ENCODE measurements at places on chromosomes 5 and 9.

GRCh38 chr9:1729631-1730030 lies 285.5 kb upstream of the SMARCA2 start:
- no peak for DNase-seq

- DNase-seq = no peak
Measured at GRCh38 chr5:126514131-126514557, 80.9 kb downstream of the ALDH7A1 start.

- DNase-seq = no peak
Measured at GRCh38 chr5:96350678-96351077, 82.4 kb downstream of the PCSK1 start.

- no peak for DNase-seq
Measured at GRCh38 chr9:86765746-86766430, 181.4 kb downstream of the GAS1 start.

DNA sequence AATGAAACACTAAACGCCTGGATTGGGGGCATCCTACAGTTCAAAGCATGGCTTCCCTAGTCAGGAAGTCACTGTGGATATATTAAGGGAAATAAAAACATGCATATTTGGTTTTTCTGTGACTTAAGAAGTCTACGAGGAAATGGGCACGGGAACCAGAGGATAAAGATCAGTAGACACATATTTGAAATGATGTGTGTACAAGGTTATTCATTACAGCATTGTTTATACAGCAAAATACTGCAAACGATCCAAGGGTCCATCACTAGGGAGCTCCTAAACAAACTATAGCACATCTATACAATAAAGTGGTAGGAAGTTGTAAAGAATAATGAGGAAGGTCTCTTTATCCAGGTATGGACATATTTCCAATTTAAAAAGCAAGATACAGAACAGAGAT lies 71.8 kb downstream of the EFNA5 start:
- no peak for DNase-seq

- no peak for DNase-seq
Measured at GRCh38 chr9:20419533-20419932, 202.8 kb downstream of the MLLT3 start.

DNA sequence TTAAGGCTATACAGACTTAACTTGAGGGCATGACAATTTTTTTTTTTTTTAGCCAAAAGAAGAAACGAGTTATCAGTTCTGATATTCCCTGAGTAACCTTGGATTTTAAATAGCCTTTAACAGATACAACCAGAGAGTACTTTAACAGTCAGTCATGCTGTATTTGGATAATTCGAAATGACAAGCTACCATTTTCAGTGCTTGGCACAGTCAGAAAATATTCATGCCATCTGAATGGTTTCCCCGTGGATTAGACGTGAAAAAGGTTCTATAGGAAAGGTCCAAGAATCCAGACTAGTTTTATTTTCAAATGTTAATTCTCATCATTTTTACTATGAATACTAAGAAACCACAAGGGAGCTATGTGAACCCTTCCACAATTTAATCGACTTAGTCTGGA lies 165.7 kb downstream of the PAM start:
- DNase-seq = no peak

GRCh38 chr5:128304791-128305190 lies 221.2 kb downstream of the SLC12A2 start:
- DNase-seq = no peak

- DNase-seq = no peak
Measured at GRCh38 chr9:86966852-86967511, 19.7 kb upstream of the GAS1 start.

DNA sequence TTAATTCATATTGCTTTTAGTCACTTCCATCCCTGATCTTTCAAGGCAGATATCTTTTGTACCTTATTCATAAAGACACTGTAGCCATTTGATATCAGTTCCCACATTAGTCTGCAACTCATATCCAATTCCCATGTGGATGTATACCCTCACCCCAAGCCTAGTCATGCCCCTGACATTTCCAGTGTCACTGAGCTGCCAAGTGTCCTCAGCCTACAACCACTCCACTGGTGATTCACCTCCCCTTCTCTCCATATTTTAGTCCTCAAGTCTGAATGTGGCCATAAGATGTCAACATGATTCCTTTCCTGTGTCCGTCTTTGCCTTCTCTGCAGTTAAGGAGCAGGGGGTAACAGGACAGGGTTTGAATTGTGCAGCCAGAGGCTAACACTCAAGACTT lies 346.9 kb downstream of the RAB3C start:
- DNase-seq = no peak

- no peak for DNase-seq
Measured at GRCh38 chr9:136119061-136119882, 597 bp upstream of the TMEM250 start.

GRCh38 chr9:98810102-98810842 lies 2.8 kb downstream of the GALNT12 start:
- DNase-seq = no peak

DNA sequence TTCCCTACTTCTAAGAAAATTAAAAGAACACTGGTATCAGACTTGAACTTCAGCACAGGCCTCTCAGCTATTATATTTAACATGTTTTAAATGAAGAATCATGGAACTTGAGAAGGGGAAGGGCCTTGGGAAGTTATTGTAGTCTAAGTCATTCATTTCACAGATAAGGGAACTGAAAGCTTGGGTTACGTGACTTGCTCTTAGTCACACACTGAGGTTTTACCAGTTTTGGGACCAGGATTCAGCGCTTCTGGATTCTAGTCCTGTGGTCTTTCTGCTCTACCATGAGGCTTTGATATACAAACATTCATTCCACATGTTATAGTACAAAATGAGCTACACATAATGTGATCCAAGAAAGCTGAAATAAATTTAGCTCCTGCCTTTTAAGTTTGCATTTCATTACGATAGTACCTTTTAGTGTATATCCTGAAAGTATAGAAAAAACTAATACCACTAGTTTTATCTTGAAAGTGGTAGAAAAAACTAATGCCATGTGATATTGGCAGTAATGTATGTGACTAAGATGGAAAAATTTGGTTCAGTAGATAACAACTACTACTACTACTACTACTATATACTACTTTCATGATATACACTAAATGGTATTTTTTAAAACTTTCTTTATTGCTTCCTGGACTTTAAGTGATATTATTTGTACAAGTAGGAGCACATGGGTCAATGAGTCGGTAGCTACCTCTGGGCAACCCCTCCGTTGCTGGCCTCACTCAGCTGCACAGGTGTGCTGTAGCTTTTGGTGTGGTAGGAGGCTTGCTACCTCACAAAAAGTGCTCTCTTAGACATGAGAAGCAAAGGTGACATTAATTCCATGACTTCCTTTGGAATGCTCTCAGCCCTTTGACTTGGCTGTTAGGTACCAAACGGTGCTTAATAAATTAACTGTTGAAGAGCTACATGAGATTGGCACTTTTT lies 40.7 kb downstream of the F2RL2 start:
- no peak for DNase-seq

DNA sequence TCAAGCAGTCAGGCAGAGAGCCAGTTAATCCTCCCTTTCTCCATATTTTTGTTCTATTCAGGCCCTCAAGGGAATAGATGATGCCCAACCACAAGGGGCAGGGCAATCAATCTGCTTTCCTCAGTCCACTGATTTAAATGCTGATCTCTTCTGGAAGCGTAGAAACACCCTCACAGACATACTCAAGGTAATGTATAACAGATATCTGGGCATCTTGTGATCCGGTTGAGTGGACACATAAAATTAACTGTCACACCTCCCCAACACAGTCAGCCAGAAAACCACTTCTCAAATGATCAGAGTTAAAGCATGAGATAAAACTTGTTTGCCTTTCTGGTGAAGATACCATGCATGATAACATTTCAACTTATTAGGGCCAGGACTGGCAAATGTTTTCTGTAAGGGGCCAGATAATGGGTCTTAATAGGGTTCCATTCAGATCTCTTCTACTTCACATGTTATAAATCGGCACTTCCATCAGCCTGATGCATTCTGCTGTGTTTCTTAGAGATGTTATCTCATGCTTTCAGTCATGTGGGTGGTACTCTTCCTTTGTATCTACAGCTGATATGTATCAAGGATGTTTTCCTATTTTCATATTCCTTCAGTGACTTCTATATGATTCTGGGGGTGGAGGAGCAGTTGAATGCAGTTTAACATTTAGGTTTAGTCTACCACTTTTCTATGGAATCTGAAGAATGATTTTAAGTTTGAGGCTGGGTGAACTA lies 58.9 kb upstream of the CNTLN start:
- no peak for DNase-seq

- DNase-seq = peak; percentile 81
Measured at GRCh38 chr5:43008363-43009153, 31.6 kb downstream of the ANXA2R start.

DNA sequence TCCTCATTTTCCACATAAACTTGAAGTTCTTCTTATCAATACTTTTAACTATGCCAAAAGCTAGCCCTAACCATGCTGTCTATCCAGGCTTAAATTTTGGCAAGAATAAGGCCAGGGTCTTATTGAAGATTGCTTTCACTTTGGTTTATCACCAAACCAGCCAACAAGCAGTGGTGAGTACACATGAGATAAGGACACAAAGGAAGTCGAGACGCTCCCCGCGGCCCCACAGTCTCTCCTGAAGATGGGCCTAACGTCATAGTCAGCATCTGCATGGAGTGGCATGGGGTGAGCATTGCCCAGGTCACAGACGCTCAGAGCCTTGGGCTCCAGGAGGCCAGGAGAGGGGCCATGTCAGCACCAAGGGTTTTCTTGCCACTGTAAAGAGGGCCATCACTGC lies 80.3 kb downstream of the ATPSCKMT start:
- DNase-seq = no peak

DNA sequence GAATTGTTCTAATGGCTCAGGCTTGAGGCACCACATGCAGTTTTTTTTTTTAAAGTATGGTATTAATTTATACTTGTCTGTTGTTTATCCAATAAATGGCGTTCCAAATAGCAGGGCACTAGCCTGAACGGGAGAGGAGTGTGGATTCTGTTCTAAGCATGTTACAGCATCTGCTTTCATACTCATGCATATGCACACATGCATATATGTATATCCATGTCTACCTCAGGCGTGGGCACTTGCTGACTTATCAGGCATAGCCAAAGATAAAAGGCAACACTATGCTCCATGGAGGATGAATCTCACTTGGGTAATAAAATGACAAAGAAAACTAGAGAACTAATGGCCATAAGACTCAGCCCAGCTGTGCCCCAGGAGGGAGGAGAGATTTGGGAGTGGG lies 393.8 kb downstream of the GADD45G start:
- no peak for DNase-seq

DNA sequence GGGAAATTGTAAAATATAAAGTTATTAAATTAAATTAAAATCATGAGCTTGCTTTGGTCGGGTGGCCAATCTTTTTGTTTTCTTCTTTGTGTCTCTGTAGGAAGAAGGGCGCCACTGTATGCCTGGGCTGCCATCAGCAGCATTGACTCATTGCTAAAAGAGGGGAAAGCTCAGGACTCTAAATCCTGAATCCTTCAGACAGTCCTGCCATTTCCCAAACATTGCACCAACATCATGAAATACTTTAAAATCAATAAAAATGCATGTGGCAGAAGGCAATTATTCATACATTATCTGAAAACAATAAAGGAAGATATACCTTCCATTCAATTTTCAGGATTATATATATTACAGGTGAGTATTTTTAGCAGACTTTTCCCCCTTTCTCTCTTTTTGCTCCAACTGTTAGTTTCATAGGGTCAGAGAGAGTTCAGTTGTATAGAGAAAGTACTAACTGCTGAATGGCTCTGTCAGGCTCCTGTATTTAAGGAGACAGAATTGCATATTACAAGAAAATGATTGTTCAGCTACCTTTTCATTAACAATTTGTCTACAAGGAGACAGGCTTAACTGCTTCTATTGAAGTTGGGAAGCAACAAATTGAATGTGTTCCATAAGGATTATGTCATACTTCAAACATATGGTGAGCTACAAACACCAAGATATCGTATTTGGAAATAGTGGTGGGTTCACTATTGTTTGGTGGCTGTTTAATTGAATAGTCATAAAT lies 95.7 kb downstream of the ATPSCKMT start:
- DNase-seq = no peak

- no peak for DNase-seq
Measured at GRCh38 chr5:139946006-139946405, 97.1 kb downstream of the NRG2 start.

- DNase-seq = no peak
Measured at GRCh38 chr9:134602547-134603362, 38.8 kb upstream of the COL5A1 start.

DNA sequence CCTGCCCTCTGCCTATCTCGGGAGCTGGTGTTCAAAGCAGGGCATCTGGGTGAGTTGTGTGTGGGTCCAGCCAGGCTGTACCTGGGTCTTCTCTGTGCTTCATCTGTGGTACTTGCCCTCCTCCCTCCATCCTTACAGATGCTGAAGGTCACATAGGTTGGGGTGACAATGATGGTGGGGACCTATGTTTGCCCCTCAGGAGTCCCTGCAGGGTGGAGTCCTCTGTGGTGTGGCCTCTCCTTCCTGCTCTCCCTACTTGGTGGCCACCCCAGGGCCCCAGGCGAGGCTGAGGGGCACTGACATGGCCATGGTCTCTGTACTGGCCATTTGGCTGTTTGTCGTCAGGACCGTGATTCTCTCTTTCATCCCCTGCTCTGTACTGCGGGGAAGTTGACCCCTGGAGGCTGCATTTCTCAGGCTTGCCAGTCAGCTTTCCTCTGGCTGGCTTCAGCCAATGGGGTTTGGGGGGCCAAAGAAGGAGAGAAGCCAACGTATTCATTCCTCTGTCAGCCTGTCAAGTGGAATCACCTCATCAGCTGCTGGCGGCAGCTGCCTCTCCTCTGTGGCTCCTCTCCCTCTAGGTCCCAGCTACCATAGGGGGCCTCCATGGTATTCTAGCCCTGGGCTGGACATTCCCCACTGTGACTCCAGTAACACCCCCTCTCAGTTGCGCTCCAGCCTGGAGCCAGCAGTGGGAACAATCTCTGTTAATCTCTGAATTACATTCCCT lies 4.6 kb downstream of the DCANP1 start:
- DNase-seq = no peak

DNA sequence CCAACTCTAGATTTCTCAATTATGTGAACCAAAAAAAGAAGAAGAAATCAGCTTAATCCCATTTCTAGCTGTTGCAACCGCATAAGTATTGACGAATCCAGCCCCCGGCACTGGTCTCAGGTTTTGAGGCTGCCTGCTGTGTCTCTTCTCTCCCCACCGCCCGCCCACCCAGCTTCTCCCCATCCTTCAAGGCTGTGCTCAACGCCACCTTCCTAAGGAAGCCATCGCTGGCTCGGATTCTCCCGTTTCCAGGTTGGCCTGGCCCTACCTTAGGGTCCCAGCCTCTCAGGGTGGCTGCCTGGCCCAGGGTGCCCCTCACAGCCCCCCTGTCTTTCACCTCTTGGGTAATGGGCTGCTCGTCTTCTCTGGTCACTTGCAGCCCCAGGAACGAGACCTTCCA lies 77.8 kb downstream of the HRH2 start:
- DNase-seq = no peak

DNA sequence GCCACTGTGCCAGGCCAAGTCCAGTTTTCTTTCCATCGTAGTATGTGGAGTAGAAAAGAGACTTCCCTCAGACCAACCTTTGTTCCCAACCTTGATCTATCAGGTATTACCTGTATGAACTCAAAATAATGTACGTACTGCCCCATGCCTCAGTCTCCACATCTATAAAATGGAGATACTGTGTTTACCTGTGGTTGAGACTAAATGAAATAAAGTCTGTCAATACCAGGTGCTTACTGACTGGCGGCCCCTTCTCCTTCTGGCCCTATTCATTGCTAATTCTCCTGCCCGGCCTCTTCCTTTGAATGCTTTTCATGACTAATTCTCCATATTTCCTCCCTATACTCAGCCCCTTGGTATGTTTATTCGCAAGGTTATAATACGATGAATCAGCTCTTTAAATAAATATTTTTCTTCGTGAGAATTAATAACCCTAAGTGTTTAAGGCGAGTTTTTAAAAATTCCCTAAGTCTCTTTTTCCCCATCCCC lies 89.6 kb upstream of the BASP1 start:
- no peak for DNase-seq

GRCh38 chr9:74025402-74025925 lies 471.7 kb upstream of the RORB start:
- DNase-seq = no peak
